Stimulated activated CD4-positive, alpha-beta T cell treated with anti-CD3 and anti-CD28 coated beads, Interleukin-2, amount 100 ng/mL, for 24 hours (primary cell): ENCODE measurements at places on chromosomes 16 and 17.
A peak's percentile ranks its signal among the peaks of the same experiment; 100 is the strongest.

- peak; percentile 9 for DNase-seq
Observed at GRCh38 chr17:82103553-82104451, 5.8 kb upstream of the FASN start.

- DNase-seq, result peak; percentile 74
Observed at GRCh38 chr16:3938843-3939624, 58.5 kb upstream of the CREBBP start.

- DNase-seq, result no peak
Observed at GRCh38 chr16:1820096-1820945, 6.3 kb downstream of the HAGH start.

DNA sequence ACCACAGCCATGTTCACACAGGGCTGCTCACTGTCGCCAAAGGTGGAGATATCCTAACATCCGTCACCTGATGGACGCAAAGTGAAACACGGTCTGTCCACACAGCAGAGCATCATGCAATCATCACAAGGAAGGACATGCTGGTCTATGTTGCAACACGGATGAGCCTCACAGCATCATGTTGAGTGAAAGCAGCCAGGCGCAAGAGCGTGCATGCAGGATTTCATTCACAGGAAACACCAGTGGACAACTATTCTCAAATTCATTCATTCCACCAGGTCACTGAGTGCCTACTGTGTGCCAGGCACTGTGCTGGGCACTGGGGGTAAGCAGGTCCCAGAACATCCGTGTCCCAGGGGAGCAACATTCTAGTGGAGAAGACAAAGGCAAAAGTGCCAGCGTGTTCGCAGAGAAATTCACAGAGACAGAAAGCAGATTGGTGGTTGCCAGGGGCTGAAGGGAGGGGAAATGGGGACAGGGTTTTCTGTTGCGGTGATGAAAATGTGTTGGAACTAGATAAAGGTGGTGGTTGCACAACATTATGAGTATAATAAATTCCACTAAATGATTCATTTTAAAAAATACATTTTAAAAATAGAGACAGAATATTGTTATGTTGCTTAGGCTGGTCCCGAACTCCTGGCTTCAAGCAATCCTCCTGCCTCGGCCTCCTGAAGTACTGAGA, 22.7 kb upstream of the KCNJ12 start:
- DNase-seq, result no peak

DNA sequence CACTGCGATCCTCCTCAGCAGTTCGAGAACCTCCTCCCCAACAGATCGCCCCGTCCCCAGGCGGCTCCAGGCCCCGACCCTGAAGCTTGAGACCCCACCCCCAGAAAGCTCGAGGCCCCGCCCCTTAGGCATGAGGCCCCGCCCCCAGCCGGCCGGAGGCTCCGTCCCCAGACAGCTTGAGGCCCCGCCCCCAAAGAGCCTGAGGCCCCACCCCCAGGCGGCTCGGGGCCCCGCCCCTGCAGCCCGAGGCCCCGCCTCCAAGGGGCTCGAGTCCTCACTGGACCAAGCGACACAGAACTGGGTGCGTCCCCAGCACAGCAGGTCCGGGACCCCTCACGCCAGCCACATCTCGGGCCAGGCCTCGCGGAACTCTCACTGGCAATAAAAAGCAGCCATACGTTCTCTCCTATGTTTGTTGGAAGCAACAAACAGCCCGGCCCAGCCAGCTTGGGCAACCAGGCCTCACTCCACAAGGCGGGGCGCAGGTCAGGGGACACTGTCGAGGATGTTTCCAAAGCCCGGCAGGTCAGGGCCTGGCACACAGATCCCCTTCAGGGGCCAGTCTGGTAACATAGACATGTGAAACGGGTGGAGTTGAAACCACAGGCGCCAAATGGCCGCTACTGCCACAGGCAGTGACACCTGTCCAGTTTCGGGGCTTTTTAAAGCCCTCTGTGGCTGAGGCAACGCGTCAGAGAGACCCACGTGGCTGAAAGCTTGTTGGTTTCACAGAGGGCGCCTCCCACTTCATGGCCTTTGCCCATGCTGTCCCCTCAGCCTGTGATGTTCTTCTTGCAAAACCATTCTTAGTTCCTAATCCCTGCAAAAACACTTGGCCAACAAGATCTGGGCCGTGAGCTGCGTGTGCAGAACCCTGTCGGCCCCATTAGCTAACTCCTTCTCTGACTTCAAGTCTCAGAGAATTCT, 224.2 kb downstream of the PARN start:
- DNase-seq, result peak; percentile 19

GRCh38 chr16:15856901-15857698, at the start of gene MYH11:
TSS of gene MYH11 (minus strand) at chr16:15857028. CDS start at chr16:15838252, 18,776 bp downstream.
- DNase-seq, result peak; percentile 4
